ENCODE measurements at places on chromosomes 16 and 17. TPM values are rescaled to one million over a fixed set of nuclear protein-coding genes. Genes with fewer than 3 reads are reported as not detected.

- H3K4me3 ChIP-seq, result no peak overlapping the region
- H3K27ac ChIP-seq, result no peak overlapping the region
- H3K4me1 ChIP-seq, result no peaks in the 10 kb centered on the region
- H3K36me3 ChIP-seq, result no peaks in the 10 kb centered on the region
- peaks cover 14% of the 10 kb centered on the region for H3K27me3 ChIP-seq
- DNase-seq, result peak; percentile 42
Measured at GRCh38 chr17:74502861-74503260, 28.4 kb downstream of the CD300LB start.

Gene PHLPP2
- total RNA-seq, result 12.0 TPM

DNA sequence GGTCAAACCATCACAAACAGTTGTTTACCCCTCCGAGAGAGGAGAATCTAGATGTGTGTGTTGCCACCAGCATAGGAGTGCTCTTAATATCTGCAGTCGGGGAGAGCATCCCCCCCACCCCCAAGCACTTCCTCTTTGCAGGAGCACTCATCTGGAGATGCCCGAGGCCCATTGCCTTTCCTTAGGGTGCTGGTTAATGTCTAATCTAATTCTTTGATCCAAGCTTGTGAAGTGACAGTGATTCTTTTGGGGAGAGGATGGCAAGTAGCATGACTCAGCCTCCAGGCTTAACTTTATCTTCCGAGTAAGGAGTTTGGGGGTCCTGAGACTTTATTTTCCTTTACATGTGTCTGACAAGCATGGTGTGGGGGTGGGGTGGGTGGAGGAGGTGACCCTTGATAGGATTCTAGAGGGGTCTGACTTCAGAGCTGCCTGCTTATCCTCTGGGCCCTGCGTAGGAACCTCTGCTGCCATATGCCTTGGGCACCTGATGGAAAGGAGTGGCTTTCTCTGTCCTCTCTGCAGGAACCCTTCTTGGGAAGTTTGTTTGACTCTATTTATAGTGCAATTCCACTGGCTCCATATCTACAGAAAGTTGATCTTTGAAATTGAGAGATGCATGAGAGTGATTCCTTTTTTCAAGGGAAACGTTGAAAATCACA is 207.1 kb downstream of the SPECC1 start:
- peaks cover 4% of the 10 kb centered on the region for H3K4me1 ChIP-seq
- no peak overlapping the region for H3K27ac ChIP-seq
- H3K27me3 ChIP-seq, result no peaks in the 10 kb centered on the region
- DNase-seq, result no peak
- no peak overlapping the region for H3K4me3 ChIP-seq

- no peaks in the 10 kb centered on the region for H3K36me3 ChIP-seq
- no peak for DNase-seq
- H3K27ac ChIP-seq, result no peak within 1 kb of the TSS
- H3K4me1 ChIP-seq, result peaks cover 48% of the 10 kb centered on the region
Measured at GRCh38 chr17:48530887-48531272, at the start of gene HOXB1. Gene HOXB1 (minus strand): TSS chr17:48531011. CDS start chr17:48530904, 107 bp downstream.

DNA sequence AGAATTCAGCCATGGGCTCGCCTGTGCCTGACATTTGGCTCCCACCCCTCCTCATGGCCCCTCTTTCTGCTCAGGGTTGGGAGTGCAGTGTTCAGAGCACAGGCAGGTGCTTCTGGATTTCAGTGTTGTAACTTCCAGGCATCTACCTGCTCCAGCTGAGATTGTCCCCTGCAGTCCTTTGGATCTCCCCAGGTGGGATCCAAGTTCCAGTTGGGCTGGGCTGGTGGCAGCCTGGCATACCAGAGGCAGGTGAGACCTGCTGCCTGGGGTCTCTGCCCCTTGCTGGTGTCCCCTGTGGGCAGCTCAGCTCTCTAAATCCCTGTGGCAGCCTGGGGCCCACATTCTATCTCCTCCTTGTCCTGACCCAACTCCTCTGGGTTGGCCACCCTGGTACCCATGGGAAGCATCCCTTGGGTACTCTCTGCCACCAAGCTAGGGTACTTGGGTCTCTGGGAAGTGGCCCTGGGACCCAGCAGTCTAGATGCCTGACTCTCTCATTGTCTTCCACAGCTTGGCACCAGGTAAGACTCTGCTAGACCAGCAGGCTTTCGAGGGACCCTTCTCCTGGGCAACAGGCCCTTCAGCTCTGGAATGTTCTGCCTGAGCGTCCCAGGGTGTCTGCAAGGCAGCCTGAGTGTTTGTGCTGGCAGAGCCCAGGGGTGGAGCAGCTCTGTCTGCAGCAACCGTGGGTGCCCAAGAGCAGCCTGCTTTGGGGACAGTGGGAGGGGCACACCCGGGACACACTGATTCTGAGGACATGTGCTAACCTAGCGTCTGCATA is 42.5 kb downstream of the DNAH17 start:
- no peaks in the 10 kb centered on the region for H3K36me3 ChIP-seq
- peaks cover 14% of the 10 kb centered on the region for H3K4me1 ChIP-seq
- no peak for DNase-seq
- no peaks in the 10 kb centered on the region for H3K27me3 ChIP-seq
- H3K4me3 ChIP-seq, result no peak overlapping the region
